ENCODE measurements at places on chromosomes 3 and 15.
A peak's percentile ranks its signal among the peaks of the same experiment; 100 is the strongest.

DNA sequence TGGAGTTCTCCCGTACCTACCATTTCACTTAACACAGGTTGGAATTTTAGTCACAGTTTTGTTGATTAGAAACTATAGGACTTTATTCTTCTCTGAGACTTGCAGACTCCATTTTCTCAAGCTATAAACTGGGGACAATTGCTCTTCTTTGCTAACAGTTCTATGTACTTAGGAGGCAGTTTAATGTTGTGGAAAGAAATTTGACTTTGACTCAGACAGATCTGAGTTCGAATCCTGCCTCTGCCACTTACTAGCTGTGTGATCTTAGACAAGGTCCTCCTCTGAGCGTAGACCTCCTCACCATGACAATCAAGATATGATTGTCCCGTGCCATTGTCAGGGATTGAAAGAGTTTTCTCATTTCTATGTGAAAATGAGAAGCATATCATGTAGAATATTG lies 196.4 kb upstream of the HES1 start:
- DNase-seq = no peak

DNA sequence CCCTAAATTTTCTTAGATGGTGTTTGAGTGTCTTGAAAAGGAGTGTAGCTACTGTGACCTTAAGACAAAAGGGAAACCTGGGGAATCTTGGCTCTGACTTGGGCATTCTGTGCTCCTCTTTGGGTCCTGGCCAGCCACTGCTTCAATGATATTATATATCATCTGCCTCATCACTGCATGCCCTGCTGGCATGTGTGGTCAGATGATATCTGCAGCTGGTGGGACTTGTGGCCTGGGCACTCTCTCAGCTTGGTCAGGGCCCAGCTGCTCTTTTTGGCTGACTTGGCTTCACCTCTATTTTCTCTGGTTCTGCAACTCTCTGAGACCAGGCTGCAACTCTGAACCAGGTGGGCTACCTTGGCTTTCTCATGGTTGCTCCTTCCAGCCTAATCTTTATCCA lies 446.1 kb upstream of the RARB start:
- DNase-seq = no peak

- DNase-seq = no peak
Measured at GRCh38 chr3:82707035-82707434, 945.6 kb upstream of the GBE1 start.

- no peak for DNase-seq
Measured at GRCh38 chr15:98723195-98723594, 74.9 kb downstream of the IGF1R start.

DNA sequence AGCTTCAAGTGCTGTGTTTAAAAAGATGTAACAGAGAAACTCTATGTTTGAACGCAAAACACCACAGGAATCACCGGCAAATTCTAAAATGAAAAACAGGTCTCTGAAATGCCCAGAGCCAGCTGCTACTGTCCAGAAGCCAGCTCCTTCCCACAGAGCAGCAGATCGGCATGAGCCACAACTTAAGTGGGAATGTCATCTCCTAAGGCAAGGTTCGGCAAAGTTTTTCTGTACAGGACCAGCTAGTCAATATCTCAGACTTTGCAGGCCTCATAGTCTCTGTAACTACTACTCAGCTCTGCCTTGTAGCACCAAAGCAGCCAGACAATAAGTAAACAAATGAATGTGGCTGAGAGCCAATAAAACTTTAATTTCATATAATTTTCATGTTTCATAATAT lies 4.9 kb downstream of the PLOD2 start:
- DNase-seq = no peak

DNA sequence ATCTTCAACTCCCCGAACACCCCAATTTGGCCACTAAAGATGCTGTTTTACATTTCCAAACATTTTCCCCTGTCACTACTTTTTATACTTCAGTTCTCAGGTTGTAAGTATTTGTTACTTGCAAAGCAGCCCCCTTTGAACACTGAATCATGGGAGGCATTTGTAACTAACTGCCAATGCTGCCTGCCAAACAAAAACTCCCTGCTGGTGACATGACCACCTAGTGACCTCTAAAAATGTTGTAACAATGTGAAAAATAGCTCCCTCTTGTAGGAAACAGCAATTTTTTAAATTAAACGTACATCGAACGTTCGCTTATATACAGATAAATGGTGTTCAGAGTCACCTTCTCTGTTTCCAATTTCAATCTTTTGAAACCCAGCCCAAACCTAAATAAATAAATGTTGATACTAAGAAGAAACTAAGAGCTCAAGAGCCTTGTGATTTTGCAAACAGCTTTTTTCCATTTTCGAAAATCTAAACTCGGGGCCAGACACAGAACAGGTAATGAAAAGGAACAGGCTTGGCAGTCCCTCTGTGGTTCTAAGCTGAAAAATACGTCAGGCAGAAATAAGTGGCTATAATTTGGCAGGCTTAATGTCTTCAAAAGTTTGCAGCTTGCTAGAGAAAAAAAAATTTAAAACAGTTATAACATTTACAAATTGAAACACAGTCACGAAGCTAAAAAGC lies 268.6 kb upstream of the WNT5A start:
- no peak for DNase-seq

- DNase-seq = peak; percentile 90
Measured at GRCh38 chr3:60579734-60580133, 671.5 kb downstream of the FHIT start.

- DNase-seq = no peak
Measured at GRCh38 chr3:50600141-50600753, 11.3 kb downstream of the CISH start.

DNA sequence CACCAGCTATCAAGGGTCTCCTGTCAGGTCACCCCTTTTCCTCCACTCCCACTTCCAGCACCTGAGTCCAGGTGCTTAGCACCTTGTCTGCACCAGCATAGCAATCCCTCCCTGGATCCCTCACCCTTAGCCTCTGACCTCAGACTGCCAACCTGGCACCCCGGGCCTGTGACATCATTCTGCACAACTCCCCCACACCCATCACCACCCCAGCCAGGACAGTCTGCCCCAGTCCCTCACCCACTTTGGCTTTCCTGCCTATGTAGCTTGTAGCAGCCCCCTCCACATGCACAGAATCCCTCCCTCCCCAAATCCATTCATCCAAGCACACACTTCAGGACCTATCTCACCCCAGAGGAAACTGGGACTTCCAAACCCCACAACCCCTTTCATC lies 819 bp upstream of the PLXNB1 start:
- no peak for DNase-seq

DNA sequence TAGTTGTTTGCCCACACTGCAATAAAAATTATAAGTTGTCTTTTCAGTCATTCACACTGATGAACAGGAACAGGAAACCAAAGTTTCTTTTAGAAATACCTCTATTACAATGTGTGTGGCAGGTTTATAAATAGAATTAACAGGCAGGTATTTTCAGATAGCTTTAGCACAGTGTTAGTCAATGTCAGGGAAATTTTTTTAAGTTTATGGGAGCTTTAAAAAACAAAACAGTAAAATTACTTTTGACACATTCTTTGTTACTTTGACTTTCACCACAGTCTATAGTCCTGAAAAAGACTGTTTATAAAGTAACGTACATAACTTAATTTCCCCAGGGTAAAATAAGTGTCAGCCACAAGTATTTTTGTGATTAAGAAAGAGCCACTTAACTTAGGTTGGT lies 38.1 kb downstream of the SERPINI1 start:
- DNase-seq = no peak

DNA sequence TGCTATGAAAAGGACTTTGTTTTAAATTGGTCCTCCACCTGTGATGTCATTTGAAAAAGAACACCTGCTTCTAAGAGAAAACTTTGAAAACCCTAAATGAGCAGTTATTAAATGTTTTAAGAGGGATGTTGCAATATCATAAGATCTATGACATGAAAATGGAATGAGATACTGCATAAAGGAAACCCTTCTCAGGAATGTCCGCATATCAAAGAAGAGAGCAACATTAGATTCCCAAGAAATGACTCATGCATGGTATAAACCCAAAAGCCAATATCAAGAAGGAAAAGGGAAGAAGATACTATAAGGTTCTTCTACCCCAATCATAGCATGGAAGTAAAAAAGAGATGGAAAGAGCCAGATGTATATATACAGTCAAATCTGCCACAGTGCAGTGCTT lies 627.5 kb upstream of the LMCD1 start:
- no peak for DNase-seq

DNA sequence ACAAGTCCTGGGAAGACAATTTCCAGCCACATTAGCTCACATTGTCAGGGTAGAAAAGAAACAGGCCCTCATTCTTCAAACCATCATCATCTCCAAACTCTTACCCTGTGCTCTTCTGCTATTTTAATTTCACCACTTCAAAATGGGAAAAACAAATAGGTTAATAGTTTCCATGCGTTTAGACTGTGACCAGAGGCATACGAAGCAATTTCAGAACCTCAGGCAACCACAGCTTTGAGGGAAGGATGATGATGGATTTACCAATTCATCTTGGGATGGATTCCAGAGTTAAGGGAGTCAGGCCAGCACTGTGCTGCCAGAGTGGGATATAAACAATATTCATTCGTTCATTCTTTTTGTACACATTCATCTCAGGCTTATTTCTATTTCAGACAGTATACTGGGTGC lies 307.8 kb upstream of the TPRG1 start:
- DNase-seq = peak; percentile 71

DNA sequence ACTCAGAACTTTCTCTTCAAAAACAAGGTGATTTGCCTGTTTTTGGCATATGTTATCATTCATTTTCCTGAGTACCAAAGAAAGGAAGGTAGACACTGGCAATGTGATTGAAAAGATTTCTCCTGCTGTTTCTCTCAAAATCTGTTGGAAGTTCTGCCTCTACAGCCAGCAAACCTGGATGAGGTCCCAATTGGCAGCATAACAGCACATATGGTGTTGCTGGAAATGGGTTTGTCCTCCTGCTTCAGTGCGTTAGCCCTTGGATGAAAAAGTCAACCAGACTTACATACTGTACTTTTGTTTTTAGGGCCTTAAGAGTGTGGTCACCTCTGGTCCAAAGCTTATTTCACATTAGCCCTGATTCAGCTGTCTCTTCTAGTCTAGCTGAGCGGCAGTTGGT lies 237.6 kb upstream of the MME start:
- DNase-seq = no peak

DNA sequence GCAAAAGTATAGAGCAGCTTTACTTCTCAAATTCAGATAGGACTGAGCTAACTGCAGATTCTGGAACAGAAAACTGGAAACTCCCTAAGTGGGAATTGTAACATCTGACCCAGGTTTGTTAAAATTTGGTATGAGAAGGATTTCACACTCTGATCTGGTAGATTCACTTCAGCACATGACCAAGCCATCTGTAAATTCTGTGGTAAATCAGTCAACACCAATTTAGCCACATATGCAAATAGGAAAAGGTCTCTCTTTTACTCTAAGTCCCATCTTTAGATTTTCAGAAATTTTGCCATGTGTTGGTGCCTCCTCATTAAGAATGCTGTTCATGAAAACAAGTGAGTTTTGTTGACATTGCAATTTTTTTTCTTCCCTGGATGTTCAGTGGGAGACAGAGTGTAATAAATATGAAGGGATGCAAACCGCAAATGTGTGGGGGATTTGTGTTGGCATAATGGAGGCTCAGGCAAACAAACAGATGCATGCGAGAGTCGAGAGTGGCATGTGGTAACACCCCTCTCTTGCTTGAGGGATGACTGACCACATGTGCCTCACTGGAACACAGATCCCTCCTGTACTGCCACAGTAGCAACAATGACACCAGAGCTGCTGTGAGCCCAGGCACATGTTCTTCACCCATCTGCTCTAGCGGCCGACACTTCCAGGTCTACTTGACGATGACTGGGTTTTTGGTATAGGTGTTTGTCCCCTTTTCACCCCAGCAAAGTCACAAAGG lies 146.6 kb downstream of the FEZF2 start:
- DNase-seq = no peak

DNA sequence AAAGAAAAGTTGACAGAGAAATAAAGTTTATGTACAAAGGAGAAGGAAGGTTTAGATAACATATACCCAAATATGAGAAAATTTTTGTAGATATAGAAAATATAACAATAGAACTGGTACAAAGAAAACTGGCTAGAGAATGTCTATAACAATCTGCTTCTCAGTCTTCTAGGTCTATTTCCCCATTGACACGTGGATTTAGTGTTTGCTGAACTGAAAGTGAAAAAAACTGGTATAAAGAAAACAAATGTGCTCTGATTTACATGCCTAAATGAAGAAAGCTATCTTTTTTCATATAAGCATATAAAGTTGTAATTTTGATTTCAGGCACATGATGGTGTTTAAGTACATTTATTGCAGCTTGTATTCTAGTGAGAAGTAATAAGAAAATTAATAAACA lies 9.8 kb downstream of the KCNMB2 start:
- DNase-seq = no peak

DNA sequence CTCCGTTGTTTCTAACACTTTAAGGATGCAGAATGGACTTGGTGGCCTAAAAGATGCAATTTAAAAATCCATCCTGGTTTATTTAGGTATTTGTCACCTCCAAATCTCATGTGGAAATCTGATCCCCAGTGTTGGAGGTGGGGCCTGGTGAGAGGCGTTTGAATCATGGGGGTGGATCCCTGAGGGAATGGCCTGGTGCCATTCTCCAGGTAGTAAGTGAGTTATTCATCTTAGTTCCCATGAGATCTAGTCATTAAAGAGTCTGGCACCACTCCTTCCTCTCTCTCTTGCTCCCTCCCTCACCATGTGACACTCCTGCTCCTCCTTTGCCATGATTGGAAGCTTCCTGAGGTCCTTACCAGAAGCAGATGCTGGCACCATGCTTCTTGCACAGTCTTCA lies 339.1 kb downstream of the NTRK3 start:
- no peak for DNase-seq

GRCh38 chr3:4570840-4571621 lies 77.9 kb downstream of the ITPR1 start:
- no peak for DNase-seq

DNA sequence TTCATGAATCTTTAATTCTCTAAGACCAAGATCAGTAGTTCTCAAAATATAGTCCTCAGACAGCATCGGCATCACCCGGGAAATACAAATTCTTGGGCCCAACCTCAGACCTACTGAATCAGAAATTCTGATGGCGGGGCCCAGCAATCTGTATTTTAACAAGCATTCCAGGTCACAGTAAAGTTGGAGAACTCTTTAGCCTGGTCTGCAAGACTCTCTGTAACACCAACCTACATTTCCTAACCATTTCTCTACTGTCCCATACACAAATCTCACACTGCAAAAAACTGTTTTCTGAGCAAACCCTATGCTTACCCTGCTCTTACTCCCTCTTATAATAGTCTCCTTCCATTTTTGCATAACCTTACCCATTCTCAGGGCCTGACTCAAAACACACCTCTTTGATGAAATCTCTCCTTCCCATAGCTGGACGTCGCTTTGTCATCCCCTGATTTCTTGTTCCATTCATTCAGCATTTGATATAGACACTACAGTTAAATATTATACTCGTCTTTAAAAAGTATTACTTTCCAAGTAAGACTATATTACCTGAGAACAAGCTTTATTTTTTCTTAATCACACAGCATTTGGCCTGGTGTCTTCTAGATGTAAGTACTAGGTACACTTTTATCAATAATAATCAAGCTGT lies 83.3 kb upstream of the MYO5C start:
- no peak for DNase-seq

Data from AG04449 (cell line).